ENCODE measurements at places on chromosomes 7 and 10.
A peak's percentile ranks its signal among the peaks of the same experiment; 100 is the strongest.

- DNase-seq = no peak
These were observed 242.0 kb upstream of the NPY start for GRCh38 chr7:24042028-24042427.

DNA sequence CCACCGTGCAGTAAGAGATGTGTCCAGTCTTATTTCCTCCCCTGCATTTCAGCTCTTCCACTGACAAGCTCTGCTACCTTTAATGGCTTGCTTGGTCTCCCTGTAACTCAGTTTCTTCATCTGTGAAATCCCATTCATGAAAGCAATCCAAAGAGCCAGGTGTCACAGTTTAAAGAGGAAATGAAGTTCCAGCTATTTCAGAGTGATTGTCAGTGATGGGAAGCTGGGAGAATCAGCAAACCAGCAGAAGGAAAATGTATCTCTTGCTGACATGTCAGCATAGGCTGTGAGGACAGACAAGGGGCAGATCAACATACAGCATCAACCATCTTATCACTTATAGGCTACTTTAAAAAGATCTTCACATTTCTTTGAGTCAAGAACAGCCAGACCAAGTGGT is 445.3 kb downstream of the ADRA2A start:
- DNase-seq = no peak

DNA sequence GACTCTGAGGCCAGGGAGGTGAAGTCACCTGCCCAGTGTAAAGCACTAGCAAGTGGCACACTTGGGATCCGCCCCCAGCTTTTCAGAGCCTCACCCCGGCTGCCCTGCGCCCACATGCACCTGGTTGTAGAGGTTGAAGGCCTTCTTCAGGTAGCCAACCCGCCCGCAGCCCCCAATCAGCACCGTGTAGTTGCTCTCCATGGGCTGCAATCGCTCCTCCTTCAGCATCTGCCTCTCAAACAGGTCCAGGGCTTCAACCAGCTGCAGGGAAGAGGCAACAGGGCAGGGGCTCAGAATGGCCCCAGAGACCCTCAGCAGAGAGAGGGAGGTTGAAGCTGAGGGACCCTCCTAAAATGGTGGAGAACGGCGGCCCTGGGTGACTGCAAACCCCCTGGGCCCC is 5.4 kb downstream of the PTCD1 start:
- DNase-seq = no peak

- DNase-seq = peak; percentile 50
These were observed 809.5 kb downstream of the GRID1 start for GRCh38 chr10:85557077-85557476.

- no peak for DNase-seq
These were observed 127.1 kb downstream of the NXPH1 start for GRCh38 chr7:8560501-8560900.

GRCh38 chr7:55504967-55505658 is 67.2 kb downstream of the VOPP1 start:
- no peak for DNase-seq

GRCh38 chr10:31808258-31809218 is 120.1 kb downstream of the ARHGAP12 start:
- peak; percentile 77 for DNase-seq

GRCh38 chr7:409339-410281 is 110.0 kb downstream of the PDGFA start:
- DNase-seq = no peak

DNA sequence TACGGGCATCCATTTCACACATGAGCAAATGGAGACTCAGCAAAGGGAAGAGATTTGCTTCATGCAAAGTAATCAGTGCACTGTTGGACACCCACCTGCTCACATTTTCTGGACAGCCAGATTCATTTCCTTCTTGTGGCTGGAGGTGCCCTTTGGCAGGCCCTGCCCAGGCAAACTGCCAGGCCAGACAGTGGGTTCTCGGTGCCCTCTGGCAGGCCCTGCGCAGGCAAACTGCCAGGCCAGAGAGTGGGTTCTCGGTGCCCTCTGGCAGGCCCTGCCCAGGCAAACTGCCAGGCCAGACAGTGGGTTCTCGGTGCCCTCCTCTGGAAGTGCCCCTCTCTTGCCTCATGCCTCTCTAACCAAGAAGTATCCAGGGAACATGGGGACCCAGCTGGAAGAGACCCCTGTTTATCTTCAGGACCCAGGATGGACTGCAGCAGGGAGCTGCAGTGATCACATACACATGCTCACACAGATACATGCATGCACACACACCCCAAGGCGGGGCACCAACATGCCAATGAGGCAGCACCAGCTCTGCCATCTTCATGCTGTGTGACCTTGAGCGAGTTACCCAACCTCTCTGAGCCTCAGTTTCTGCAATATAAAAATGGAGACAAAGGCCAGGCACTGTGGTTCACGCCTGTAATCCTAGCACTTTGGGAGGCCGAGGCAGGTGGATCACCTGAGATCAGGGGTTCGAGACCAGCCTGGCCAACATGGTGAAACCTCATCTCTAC is 67.1 kb downstream of the OAT start:
- no peak for DNase-seq

GRCh38 chr7:127938588-127938987 is 92.6 kb downstream of the LRRC4 start:
- peak; percentile 81 for DNase-seq

DNA sequence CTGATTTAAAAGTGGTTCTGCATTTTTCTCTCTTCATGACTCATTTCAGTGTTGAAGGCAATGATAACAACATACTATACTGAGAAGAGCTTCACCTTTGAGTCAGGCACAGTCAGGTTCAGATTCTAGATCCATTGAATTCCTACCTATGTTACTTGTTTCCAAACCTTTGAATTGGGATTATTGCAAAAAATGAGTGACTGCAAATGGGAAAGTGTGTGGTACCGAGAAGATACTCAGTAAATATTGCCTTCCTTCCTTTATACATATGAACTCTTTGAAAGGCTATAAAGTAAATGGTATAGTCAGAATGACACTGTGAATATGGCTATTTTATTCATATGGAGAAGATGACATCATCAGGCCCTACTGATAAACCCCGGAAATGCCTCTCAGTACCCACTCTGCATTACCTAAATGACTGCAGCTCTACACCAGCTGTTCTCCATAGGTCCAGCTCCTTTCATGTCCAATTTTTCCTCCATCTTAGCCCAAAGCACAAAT is 66.7 kb upstream of the FGL2 start:
- no peak for DNase-seq

DNA sequence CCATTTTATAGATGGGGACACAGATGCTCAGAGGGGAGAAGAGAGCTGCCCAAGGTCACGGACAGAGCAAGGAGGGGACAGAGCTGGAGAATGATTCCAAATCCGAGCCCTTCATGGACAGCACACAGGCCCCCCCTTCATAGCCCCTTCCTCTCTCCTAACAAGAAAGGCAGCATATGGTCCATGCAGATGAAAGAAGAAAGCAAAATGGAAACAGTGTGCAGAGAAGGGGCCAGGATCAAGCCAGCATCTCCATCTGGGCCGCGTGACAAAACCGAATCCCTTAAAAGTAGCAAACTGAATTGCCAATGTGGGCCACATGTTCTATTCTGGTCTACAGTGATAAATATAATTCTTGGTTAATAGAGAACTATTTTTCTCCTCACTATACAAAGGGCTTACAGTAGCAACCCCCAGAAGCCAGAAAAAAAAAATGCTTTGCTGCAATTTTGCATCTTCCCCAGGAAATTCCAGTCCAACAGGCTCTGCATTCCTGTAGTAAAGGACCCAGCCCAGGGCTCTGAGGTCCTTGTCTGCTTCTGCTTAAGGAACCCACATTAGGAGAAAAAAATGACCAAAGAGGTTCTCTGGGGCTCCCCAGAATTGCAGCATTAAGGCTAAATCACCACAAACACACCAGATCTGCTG is 7.8 kb downstream of the CPXM2 start:
- peak; percentile 44 for DNase-seq

DNA sequence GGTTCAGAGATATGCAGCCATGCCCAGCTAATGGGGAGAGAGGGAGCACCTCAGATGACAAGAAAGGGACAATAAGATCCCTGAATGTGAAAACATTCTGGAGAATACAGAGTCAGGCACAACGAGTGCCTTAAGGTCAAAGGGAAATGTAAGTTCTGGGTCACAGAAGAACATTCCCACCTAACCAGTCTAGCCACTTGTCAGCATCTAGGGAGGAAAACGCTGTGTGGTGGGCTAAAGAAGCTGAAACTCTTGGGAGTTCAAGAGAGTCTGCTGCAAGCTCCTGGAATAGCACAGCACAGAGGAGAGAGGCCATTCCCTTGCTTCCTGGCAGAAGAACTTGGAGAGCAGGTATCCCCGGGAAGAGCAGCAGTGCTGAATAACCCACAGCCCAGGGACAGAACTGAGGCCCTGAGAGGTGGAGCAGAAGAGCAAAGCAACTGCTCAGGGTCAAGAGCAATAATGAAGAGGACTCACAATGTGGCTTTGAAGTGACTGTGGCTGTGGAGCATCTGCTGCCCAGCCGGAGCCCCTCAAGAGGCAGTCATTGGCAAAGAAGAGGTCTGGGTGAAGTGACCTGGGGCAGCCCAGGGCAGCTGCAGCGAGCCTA is 182.3 kb downstream of the NPSR1 start:
- no peak for DNase-seq

DNA sequence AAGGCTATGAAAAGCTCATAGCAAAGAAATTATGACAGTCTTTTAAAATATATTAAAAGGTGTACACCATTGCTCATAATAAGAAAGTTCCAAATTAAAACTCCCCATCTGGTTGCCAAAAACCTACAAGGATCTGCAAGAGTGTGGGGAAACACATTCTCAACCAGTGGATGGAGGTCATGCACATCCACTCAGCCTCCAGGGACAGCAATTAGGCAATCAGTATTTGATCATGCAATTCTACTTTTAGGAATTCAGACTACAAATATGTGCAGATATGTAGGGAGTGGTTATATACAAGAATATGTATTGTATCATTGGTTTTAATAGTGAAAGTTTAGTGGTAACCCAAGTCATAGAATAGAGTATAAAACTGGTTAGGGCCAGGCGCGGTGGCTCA is 157.8 kb downstream of the FGFR2 start:
- DNase-seq = peak; percentile 30

DNA sequence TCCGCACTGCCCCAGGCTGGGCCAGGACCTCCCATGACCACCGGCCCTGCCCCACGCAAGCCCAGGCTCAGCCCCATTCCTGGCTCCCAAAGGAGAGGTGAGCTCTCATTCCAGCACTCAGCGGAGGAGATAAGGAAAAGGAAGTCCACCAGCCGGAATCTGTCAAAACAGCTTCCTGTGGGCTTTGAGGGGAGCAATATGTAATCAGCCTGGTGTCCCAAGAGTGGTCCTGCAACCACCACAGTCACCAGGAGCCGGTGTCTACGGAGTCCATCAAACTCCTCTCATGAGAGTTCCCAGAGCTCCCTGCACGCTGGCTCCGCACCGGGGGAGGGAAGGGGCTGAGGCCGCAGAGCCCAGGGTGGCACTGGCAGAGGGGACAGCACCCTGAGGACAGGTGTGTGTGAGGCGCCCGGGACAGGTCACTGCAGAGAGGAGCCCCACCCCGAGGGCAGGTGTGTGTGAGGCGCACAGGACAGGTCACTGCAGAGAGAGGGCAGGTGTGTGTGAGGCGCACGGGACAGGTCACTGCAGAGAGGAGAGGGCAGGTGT is 57.9 kb downstream of the STK32C start:
- DNase-seq = no peak

- no peak for DNase-seq
These were observed 240.5 kb upstream of the GPR26 start for GRCh38 chr10:123425680-123426079.

GRCh38 chr10:51266496-51266895 is 192.2 kb downstream of the PRKG1 start:
- DNase-seq = peak; percentile 23

GRCh38 chr7:70698219-70698832 is 433.6 kb upstream of the GALNT17 start:
- DNase-seq = peak; percentile 69

DNA sequence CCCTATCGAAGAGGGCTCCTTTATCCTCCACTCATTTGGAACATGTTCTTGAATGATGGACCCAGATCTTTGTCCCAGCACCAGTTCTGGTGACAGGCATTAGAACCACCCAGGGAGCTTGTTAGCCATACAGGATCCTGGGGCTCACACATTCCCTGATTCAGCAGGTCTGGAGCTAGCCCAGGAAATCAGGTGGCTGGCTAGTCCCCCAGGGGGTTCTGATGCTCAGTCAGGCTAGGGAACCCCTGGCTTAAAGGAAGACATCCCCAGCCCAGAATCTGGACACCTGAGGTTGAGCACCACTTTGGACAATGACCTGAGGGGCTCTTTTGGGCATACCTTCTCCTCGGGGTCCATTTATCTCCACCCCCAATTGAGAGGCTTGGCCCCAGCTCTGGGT is 37.0 kb upstream of the NANOS1 start:
- no peak for DNase-seq

- DNase-seq = peak; percentile 25
These were observed 51.7 kb downstream of the ADRA2A start for GRCh38 chr10:111128331-111129180.

DNA sequence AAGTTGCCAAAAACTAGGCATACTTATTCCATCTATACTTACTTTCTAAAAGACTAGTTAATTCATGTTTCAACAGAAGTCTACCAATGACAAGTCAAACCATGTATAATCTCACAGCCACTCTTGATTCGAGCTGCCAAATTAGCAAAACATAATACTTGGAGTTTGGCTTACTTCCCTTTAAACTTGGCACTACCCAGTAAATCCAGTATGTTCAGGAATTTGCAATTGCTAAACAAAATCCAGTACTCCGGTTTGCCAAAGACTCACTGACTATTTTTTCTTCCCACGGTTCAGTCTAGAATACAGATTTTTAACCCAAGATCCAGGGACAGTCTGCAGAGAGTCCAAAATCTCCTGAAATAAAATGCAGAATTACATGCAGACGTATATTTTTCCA is 4.6 kb downstream of the OAT start:
- no peak for DNase-seq

DNA sequence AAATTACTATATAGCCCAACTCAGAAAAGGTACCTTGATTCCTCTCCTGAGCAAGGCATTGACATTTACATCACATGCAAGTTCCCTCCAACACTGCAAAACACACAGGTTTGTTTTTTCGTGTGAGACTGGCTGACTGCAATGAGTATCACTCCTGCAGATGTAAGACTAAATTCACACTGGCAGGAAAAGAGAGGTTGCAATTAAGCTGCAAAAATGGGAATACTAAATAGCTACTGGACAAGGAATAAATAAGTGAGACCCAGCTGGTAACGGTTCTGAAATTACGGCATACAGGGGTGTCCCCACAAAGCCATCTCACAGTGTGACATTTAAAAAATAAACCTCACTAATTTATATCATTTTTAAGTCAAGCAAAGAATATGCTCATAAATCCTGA is 97.3 kb downstream of the PIP4K2A start:
- DNase-seq = no peak
